Left ventricle myocardium superior (tissue), 1 donor: ENCODE measurements at places on chromosomes 2 and 18.

GRCh38 chr18:28108254-28108653, 68.7 kb downstream of the CDH2 start:
- no peak for DNase-seq

GRCh38 chr2:74850496-74851190, 16.7 kb downstream of the HK2 start:
- DNase-seq, result no peak

DNA sequence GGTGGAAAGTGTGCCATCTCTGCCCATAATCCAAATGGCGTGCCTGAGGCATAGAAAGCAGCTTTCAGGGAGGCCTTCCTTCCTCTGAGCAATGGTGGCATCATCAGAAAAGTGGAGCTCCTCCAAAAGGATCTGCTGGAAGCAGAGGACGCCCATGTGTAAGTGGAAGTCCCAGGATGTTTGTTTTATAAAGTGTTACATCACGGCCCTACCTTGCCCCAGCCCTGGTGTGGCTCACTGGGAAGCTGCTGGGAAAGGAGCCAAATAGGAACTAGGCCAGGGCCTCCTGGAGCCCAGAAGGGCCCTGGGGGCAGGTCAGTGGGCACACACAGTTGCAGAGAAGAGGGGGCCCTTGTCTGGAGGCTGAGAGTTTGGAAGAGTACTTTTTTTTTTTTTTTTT, 4.2 kb upstream of the ODC1 start:
- no peak for DNase-seq

DNA sequence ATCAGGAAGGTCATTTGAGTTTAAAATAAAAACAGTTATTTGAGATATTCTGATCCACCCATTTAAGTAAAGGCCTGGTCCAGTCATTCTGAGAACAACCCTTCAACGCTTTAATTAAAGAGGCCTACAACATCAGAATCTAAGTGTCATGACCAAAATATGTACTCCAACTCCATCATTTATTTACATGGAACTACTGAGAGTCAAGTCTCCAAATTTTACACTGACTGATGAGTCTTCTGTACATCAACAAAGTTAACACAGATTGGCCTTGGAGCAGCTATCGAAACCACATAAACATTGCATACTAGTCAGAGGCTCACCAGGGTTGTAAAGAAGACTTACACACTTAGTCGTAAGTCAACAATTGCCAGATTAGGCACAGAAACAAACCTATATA, 37.1 kb downstream of the PIEZO2 start:
- DNase-seq, result no peak

- DNase-seq, result no peak
These were observed 5.2 kb upstream of the SPRED2 start for GRCh38 chr2:65437392-65438135.

GRCh38 chr2:113225263-113226259, 51.8 kb downstream of the PSD4 start:
- no peak for DNase-seq

DNA sequence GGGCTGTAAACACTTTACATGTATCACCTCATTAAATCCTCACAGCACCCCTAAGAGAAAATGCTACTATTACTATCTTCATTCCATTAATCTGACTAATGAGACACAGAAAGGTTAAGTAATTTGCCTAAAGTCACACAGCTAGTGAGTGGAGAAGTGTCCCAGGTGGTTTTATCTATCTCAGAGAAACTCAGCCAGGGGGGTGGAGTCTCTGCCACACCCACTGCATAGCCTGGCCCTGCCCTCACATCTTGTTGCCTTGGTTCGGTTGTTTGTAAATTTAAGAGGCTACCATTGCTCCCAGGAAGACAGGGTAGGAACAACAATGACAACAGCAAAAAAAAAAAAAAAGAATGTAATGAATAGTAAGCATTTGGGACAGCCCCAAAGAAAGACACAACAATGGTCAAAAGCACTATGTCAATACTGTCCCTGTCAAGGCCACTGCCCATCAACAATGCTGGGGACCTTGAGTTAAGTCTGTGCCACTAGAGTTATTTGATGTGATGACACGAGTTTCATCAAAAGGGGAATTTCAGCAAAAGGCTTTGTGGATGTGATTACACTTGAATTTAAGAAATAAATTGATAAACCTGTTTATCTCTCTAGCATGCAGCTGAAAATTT, 17.5 kb downstream of the CYRIA start:
- no peak for DNase-seq

- DNase-seq, result no peak
These were observed 43.6 kb downstream of the SRBD1 start for GRCh38 chr2:45567288-45567963.

- no peak for DNase-seq
These were observed 112.5 kb downstream of the NCK2 start for GRCh38 chr2:105857076-105857740.

GRCh38 chr2:8259841-8260178, 422.0 kb upstream of the ID2 start:
- DNase-seq, result no peak

DNA sequence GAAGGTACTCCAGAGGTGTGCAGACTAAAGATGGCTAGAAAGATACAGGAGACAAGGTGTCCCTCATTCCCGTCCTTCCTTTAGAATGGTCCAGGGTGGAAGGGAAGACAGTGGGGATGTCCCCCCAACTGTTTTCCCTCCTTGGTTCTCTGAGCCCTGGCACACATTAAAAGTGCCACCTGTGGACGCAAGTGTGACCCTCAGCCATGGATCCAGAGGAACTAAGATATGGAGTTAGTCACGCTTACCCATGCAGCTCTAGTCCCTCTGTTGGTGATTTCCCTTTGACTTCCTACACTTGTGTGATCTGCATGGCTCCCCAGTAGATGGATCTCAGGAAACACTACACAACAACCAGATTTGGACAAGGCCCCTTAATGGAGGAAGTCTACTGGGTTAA, 113.1 kb upstream of the SRD5A2 start:
- no peak for DNase-seq
